ENCODE measurements at places on chromosomes 4 and X.

- DNase-seq, result no peak
Observed at GRCh38 chr4:147056940-147057610, 111.4 kb upstream of the TTC29 start.

DNA sequence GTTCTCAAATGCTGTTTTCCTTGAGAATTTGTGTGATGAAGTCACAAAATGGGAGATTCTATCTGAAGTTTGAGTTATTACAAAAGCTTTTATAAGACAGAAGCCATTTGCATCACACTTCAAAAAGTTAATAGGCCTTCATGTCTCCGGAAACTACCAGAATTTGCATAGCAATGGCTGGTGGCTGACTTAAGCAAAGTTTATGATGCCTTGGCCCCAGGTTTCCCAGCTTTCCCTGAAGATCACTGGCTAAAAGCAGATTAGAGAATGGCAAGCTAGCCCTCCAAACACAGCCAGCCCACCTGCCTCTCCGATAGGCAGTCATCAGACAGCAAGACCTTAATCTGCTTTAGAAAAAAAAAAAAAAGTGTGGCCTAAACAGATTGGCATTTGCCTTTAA lies 197.8 kb downstream of the HS3ST1 start:
- DNase-seq, result no peak

GRCh38 chrX:102765217-102765616 lies 44.7 kb downstream of the GPRASP3 start:
- DNase-seq, result no peak

DNA sequence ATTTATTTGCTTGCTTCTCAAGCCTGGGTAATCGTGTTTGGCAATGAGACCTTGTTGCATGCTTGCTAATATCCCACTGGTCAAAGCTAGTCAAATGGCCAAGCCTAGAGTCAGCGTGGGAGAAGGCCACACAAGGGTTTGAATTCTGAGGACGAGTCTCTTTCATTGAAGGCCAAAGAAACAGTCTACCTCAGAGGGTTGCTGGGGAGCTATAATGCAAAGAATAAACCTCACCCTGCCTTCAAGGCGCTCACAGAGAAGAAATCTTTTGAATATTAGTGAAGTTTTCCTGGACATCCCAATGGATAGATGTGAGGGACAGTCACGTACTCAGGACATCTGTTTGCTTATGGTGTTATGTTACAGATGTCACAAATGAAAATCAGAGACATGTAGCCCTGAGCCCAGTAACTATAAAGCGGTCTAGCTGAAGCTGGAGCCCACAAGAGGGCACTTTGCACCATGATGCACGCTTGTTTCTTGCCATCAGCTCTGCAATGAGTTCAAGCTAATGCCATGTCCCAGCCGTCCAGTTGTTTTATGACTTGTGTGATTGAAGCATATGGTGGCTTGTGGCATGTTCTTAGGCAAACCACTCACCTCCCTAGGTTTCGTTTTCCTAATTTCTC lies 1.1 kb upstream of the TLR3 start:
- peak; percentile 47 for DNase-seq

GRCh38 chr4:141560056-141560455 lies 76.3 kb upstream of the IL15 start:
- DNase-seq, result no peak

- DNase-seq, result no peak
Observed at GRCh38 chr4:56739066-56739777, 58.1 kb upstream of the HOPX start.

- DNase-seq, result no peak
Observed at GRCh38 chrX:119753001-119753400, 5.4 kb upstream of the SOWAHD start.

- no peak for DNase-seq
Observed at GRCh38 chr4:108276690-108277089, 108.0 kb upstream of the LEF1 start.

DNA sequence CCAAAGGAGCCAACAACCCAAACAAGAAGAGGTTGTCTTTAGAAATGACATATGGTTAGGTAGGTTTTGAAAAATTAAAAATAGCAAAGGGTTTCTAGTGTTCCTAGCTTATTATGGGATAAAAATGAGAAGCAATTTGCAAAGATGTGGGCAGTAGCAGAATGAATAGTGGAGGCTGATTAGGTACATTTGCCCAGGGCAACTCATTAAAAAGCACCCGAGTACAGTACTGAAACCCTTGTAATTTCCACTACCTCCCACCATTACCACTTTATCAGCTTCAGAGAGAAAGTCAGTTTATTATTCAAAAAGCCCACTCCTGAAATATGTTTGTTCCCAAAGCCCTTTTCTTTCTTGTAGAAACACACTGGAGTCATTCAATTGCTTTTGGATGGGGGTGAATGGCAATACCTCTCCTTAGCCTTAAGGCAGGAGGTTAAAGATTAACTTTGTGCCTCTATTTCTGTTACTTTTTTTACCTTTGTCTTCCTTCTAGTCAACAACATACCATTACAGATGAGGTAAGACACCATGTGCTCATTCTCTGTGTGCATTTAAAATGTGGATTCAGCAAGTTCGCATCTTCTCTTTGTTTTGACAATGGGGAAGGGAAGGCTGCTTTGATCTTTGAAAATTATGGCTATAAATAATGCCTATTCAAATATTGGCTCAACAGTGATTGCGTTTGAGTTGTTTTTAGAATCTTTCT lies 353.8 kb upstream of the CASK start:
- DNase-seq, result no peak

- DNase-seq, result no peak
Observed at GRCh38 chrX:150455215-150455608, 92.1 kb downstream of the MAMLD1 start.

- peak; percentile 43 for DNase-seq
Observed at GRCh38 chrX:154436374-154436982, 476 bp upstream of the GDI1 start.

DNA sequence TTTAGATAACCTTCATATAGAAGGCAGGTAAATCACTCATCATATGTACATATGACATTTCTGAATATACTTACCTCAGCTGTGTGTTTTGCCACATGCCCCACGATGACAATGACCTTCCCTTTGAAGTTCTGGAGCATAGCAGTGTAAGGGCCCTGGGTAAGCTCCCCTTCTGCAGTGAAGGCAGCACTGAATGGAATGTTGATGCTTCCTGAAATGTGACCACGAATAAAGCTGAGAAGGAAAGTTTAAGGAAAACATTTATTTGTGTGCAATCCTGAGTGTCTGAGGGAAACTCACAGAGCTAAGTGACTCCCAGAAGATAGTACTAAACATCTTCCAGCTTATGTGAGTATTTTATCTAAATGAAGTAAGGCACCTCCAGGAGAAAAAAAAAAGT lies 200.1 kb downstream of the NPNT start:
- no peak for DNase-seq

DNA sequence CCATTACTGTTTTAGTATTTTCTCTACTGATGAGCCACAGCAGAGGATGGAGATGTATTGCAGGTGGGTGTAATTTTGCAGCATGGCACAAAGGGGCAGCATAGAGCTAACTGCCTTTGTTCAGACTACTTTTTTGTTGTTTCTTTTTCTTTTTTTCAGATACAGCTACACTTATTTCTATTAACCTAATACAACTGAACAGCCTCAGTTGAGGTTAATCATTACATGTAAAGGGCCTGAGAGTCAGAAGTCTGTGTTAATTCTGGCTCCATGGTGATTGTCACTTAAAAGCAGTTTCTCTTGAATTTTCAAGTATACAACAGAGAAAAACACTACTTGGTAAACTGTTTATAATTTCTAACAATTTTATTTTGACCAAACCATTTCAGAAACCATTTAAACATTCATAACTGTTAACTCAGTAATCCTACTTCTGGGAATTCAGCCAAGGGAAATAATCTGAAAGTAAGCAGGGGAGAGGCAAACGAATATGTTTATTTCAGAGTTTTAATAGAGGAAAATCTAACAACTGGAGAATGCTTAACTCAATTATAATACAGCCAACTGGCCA lies 13.9 kb upstream of the PPEF2 start:
- DNase-seq, result peak; percentile 14

GRCh38 chr4:11908205-11908604 lies 479.5 kb upstream of the HS3ST1 start:
- no peak for DNase-seq

DNA sequence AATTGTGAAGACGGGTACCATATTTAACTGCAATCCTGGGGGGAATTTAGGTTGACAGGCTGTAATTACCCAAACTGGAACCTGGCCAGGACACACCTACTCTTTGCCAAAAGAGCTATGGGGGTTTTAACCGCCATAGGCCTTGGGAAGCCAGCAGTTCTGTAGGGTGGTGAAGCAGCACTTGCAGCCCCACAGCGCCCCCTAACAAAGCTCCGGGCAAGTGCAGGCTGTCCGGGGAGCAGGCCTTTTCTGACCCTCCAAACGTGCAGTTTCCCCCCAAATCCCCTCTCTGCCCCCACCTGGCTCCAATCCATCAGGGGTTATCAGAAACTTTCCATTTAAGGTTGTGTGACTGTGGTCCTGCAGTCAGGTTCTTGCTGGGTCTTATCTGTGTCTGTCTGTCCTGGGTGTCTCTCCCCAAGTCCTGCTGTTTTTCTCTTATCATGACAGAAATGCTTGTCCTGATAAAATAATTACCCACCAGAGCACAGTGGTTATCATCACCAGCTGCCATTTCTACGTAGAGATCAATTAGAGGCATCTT lies 350.9 kb downstream of the MID1IP1 start:
- peak; percentile 92 for DNase-seq

DNA sequence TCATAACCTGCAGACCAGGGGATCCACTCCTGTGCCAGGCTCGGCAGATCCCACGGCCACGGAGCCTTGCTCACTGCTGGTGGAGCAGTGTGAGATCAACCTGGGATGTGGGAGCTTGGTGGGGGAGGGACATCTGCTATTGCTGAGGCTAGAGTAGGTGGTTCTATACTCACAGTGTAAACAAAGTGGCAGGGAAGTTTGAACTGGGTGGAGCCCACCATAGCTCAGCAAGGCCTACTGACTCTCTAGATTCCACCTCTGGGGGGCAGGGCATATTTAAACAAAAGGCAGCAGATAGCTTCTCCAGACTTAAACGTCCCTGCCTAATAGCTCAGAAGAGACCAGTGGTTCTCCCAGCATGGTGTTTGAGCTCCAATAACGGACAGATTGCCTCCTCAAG lies 54.7 kb upstream of the EPHA5 start:
- no peak for DNase-seq

DNA sequence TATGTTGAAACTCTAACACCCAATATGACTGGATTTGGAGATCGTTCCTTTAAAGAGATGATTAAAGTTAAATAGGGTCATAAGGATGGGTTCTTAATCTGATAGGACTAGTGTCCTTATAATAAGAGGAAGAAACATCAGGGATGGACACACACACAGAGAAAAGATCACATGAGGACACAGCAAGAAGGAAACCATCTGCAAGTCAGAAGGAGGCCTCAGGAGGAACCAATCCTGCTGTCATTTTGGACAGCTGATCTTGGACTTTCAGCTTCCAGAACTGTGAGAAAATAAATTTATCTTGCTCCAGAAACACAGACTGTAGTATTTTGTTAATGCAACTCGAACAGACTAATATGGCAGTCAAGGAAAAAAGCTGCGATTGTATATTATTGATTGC lies 631.5 kb downstream of the PCDH7 start:
- no peak for DNase-seq

DNA sequence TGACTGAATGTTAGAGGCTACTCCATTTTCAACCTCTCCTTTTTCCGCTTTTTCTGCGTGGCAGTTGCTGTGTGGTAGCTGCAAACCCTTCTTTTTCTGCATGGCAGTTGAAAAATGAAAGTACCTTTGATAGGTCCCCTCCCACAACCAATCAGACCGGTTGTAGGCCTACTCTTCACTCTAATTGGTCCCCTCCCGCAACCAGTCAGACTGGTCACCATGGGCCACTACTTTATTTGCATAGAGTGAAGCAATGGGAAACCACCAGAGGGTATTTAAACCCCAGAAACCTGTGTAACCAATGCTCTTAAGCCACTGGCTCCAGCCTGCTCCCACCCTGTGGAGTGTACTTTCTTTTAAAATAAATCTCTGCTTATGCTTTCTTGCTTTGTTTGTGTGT lies 877.8 kb downstream of the FAM133A start:
- DNase-seq, result no peak
